ENCODE measurements at places on chromosomes 7 and 10.

GRCh38 chr10:35502692-35503091, 102.4 kb upstream of the GJD4 start:
- no peak overlapping the region for H3K27ac ChIP-seq
- DNase-seq = no peak
- no peaks in the 10 kb centered on the region for H3K36me3 ChIP-seq
- H3K4me3 ChIP-seq = no peak overlapping the region
- peaks cover 10% of the 10 kb centered on the region for H3K4me1 ChIP-seq
- H3K27me3 ChIP-seq = no peaks in the 10 kb centered on the region

GRCh38 chr10:69372126-69372980, 44.4 kb downstream of the TACR2 start:
- no peaks in the 10 kb centered on the region for H3K27me3 ChIP-seq
- no peak overlapping the region for H3K4me3 ChIP-seq
- H3K36me3 ChIP-seq = peaks cover 50% of the 10 kb centered on the region
- H3K4me1 ChIP-seq = peaks cover 8% of the 10 kb centered on the region
- no peak overlapping the region for H3K27ac ChIP-seq

- no peaks in the 10 kb centered on the region for H3K36me3 ChIP-seq
- peaks cover 31% of the 10 kb centered on the region for H3K27me3 ChIP-seq
- peaks cover 7% of the 10 kb centered on the region for H3K4me1 ChIP-seq
- peak; percentile 47 for DNase-seq
Observed at GRCh38 chr7:70694434-70694970, 437.4 kb upstream of the GALNT17 start.

DNA sequence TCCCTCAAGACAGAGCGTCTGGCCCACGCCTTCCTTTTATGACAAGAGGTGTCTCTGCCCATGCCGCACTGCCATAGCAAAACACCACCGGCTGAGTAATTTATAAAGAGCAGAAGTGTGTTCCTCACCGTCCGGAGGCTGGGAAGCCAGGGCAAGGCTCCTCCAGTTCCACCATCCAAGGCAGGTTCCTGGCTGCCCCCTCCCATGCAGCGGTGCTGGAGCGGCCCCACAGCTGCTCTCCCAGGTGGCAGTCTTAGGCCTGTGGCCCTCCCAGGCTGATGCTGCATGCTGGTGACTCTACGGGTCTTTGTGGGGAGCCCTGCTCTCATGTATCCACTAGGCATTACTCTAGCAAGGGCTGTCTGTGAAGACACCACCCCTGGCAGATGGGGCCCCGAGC, 113.1 kb downstream of the TCERG1L start:
- H3K4me3 ChIP-seq = no peak overlapping the region
- H3K27me3 ChIP-seq = no peaks in the 10 kb centered on the region
- no peak for DNase-seq
- peaks cover 9% of the 10 kb centered on the region for H3K4me1 ChIP-seq
- no peaks in the 10 kb centered on the region for H3K36me3 ChIP-seq

DNA sequence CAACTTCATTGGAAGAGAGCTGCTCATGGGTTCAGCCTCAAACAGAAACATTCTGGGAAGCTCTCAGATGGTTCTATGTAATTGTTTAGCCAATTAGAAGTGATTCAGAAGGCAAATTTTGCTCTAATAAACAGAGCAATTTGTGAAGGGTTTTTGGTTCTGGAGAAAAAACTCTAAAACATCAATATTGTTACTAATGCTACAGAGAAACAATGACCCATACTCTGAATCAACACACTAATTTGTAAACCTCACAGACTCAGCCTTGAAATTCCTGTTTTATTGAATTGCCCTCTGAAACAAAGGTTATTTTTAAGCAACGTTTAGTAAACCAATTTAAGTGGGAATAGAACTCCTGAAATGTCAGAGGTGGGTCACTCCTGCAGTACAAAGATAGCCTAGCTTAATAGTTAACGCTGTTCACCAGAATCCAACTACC, 171.6 kb upstream of the SVIL start:
- no peak overlapping the region for H3K27ac ChIP-seq
- no peaks in the 10 kb centered on the region for H3K4me1 ChIP-seq
- H3K4me3 ChIP-seq = no peak overlapping the region
- no peaks in the 10 kb centered on the region for H3K27me3 ChIP-seq

DNA sequence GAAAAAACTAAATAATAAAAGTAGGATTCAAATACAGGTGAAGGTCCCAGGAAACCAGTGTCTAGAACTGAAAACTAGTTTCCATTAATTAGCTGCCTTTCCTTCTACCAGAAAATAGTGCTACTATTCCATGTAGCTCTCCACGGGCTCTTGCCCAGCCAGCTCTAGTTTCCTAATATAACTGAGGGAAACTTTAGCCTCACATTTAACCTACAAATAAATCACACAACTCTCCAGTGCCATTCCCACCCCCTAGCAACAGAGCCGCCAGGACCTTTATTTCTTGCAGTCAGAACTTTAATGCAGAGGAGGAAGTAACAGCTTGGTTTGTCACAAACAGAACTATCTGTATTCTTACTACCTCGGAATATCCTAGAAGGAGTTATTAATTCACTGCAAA, 10.3 kb downstream of the TOMM7 start:
- no peaks in the 10 kb centered on the region for H3K27me3 ChIP-seq
- no peaks in the 10 kb centered on the region for H3K4me1 ChIP-seq
- H3K27ac ChIP-seq = peak overlapping the region; percentile 66
- DNase-seq = no peak

DNA sequence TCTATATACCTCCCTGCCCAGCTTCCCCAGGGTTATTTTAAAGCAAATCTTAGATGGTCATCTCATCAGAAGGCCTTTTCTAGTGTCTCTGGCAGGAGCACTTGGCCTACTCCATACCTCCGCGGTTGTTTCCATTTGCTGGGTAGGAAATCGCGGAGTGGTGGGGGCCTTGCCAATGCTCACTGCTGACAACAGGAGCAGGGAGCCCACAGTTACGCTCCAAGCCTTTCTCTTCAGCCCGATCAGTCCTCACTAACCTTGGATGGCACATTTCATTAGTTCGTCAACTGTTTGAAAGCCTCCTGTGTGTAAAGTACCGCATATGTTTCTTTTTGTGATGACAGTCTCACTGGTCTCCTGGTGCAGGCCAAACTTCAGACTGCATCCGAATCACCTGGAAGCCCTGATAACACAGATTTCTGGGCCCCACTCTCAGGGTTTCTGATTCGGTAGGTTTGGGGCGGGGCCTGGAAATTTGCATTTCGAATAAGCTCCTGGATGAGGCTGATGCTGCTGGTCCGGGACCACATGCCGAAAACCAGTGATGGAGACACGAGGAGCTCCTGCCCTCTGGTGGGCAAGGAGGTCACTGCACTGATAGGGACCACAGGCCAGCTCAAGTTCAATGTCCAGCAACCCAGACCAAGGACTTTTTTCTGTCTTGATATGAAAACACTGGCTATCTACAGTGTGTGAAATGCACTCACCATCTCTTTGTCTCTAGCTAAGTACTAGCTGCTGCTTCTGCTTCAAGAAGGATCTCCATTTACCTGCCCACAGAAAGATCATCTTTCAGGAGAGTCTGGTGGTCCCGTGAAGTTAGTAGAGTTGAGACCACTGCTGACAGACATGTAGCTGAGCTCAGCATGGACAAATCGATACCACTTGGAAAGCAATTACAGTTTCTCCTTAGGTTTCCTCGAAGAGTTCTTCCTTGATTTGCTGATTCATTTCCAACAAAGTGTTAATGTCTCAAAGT, 14.0 kb downstream of the LRGUK start:
- no peaks in the 10 kb centered on the region for H3K36me3 ChIP-seq
- H3K27me3 ChIP-seq = no peaks in the 10 kb centered on the region
- no peak overlapping the region for H3K27ac ChIP-seq
- no peak overlapping the region for H3K4me3 ChIP-seq

DNA sequence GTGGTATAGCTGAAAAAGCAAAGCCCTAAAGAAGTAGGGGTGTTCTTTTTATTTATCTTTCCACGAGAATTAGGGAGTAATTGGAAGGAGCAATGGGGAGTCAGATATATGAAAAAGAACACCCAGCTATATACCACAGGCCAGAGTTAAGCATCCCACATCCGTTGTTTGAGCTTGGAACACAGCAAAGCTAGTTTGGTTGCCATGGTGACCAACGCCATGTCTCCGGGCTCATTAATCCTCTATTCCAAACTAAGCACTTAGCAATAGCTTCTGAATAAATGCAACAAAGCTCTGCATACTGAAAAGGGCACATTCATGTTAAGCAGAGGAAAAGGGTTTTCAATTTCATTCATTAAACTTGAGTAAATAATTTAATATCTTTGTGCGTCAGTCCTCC, 23.5 kb downstream of the ASB4 start:
- peak; percentile 81 for DNase-seq
- no peaks in the 10 kb centered on the region for H3K4me1 ChIP-seq
- no peaks in the 10 kb centered on the region for H3K36me3 ChIP-seq
- no peak overlapping the region for H3K27ac ChIP-seq

DNA sequence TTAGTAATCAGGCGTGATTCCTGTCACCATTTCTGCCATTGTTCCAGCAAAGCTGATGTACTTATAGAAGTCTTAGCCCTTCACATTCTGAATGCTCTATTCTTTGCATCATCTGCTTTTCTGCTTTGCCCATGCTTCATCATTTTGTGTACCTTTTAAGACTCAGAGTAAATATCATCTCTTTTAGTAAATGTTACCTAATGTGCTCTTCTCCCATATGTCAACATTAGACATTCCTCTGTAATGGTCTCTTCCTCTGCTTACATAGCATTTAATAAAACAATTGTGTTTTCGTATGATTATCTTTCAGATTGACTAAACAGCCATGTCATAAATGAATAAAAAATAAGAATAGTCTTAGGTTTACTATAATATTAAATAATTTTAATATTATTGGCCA, 719.6 kb upstream of the GRM3 start:
- H3K27ac ChIP-seq = no peak overlapping the region
- H3K4me1 ChIP-seq = no peaks in the 10 kb centered on the region
- no peaks in the 10 kb centered on the region for H3K27me3 ChIP-seq

DNA sequence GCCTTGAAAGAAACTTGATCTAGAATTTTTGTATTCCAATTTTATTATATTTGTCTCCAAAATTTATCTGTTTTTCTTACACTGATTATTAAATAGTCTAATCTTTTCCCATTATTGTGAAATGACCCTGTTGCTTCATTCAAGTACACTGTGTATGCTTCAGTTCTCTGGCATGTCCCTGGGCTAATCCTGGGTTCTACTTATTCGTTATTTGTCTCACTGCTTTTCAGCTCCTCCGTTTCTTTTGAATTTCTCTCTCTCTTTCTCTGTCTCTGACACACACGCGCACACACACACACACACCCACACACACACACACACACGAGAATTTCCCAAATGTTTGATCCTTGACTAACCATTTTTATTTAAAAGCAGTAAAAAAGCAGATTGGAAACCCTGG, 768.6 kb downstream of the NRG3 start:
- no peaks in the 10 kb centered on the region for H3K27me3 ChIP-seq
- H3K27ac ChIP-seq = no peak overlapping the region
- H3K36me3 ChIP-seq = no peaks in the 10 kb centered on the region
- H3K4me3 ChIP-seq = no peak overlapping the region
- peak; percentile 36 for DNase-seq

GRCh38 chr10:103852189-103852711, 3.1 kb downstream of the SH3PXD2A start:
- peak; percentile 65 for DNase-seq
- peak overlapping the region; percentile 87 for H3K4me3 ChIP-seq
- peaks cover 48% of the 10 kb centered on the region for H3K4me1 ChIP-seq
- H3K36me3 ChIP-seq = no peaks in the 10 kb centered on the region
- no peak overlapping the region for H3K27ac ChIP-seq
- H3K27me3 ChIP-seq = no peaks in the 10 kb centered on the region

DNA sequence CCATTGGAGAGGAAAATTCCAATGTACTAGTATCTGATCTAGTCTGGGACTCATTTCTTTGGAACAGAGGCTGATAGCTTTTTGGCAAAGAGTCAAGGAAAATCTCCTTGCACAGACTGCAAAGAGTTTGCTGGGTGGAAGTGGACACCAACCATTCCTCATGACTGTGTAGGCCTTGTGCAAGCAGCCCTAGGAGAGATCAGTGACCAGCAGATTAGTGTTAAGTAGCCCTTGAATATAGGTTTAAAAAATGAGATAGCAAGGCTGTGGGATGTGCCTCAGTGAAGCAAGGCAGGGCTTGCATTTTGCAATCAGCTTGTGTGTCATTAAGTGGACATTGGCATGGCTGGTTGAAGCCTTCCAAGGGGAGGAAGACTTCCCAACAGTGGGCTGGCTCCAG, 341.6 kb downstream of the PLXNA4 start:
- H3K36me3 ChIP-seq = no peaks in the 10 kb centered on the region
- no peak for DNase-seq
- no peak overlapping the region for H3K27ac ChIP-seq
- no peak overlapping the region for H3K4me3 ChIP-seq

DNA sequence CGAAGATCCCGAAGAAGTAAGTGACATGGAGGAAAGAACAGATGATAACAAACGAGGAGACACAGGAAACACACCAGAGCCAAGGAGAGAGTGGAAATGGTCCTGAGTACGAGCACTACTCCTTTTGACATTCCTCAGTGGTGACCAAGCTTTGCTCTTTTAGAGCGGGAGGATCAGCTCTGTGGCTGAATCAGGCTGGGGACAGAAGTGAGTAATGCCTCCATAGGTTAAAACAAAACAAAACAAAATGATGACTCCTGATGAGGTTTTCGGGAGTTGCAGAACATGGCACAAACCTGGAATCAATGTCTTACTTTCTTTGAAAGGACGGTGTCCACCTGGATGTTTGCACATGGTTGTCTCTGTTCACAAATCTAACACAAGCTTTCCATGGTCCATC, 30.3 kb upstream of the TCF7L2 start:
- no peak overlapping the region for H3K27ac ChIP-seq
- H3K27me3 ChIP-seq = peaks cover 9% of the 10 kb centered on the region
- H3K4me1 ChIP-seq = peaks cover 8% of the 10 kb centered on the region
- H3K4me3 ChIP-seq = no peak overlapping the region
- no peak for DNase-seq

DNA sequence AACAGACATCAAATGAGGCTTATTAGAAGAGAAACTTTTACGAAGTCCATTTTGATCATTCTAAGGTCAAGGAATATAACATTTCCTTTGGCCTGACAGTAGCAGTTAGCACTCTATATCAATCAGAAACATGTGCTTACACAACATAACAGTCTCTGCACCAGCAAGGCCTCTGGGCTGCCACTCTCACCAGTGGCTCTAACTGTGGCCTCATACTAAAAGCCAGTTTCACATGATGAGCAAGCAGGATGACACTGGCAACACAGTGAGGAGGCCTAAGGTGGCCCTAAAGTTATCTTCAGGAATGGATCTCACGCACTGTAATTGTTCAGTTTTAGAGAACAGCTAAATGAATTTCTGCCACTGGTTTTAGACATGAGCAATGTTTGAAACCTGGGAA, 126.8 kb downstream of the COBL start:
- no peaks in the 10 kb centered on the region for H3K27me3 ChIP-seq
- H3K27ac ChIP-seq = no peak overlapping the region

- H3K4me1 ChIP-seq = no peaks in the 10 kb centered on the region
- peak overlapping the region; percentile 58 for H3K27ac ChIP-seq
- H3K27me3 ChIP-seq = no peaks in the 10 kb centered on the region
- no peak overlapping the region for H3K4me3 ChIP-seq
- peaks cover 72% of the 10 kb centered on the region for H3K36me3 ChIP-seq
Observed at GRCh38 chr10:3105166-3105565, 37.8 kb downstream of the PFKP start.

- DNase-seq = no peak
- H3K27ac ChIP-seq = no peak overlapping the region
- peaks cover 52% of the 10 kb centered on the region for H3K36me3 ChIP-seq
- no peak overlapping the region for H3K4me3 ChIP-seq
- no peaks in the 10 kb centered on the region for H3K27me3 ChIP-seq
Observed at GRCh38 chr7:86911659-86912058, 147.8 kb downstream of the ELAPOR2 start.

Measured in cardiac muscle cell (in vitro differentiated cells and primary cell).